ENCODE measurements at places on chromosomes 11 and 22.

GRCh38 chr22:38504731-38505540 lies 1.2 kb downstream of the DDX17 start:
- H3K27ac ChIP-seq, result peak overlapping the region; percentile 97
- peak overlapping the region; percentile 95 for H3K4me3 ChIP-seq
- peaks cover 7% of the 10 kb centered on the region for H3K36me3 ChIP-seq
- DNase-seq, result peak; percentile 27
- H3K4me1 ChIP-seq, result peaks cover 12% of the 10 kb centered on the region
- no peaks in the 10 kb centered on the region for H3K27me3 ChIP-seq

DNA sequence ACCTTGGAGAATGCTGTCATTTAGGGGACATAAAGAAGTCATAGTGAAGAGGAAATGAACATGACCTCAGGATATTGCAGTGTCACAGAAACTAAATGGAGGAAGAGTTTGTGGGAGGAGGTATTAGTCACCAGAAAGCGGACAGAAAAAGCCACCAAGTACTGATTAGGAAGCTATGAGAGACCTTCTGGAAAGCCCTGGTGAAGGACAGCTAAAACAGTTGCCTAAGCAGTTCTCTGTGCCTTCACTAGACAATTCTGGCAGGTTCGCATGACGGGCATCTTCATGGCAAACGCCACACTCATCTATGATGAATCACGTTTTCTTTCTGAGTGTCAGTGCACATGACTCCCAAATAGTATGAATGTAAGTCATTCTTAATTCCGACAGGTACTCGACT lies 325.8 kb downstream of the C11orf87 start:
- no peak overlapping the region for H3K4me3 ChIP-seq
- no peaks in the 10 kb centered on the region for H3K27me3 ChIP-seq
- no peaks in the 10 kb centered on the region for H3K4me1 ChIP-seq

- H3K36me3 ChIP-seq, result no peaks in the 10 kb centered on the region
- H3K27me3 ChIP-seq, result no peaks in the 10 kb centered on the region
- no peaks in the 10 kb centered on the region for H3K4me1 ChIP-seq
- H3K4me3 ChIP-seq, result no peak within 1 kb of the TSS
- DNase-seq, result no peak
Observed at GRCh38 chr11:55819330-55819729, at the start of gene OR5D18. Gene OR5D18 (plus strand): TSS chr11:55819630. CDS start chr11:55819630, 0 bp downstream.

GRCh38 chr11:125941619-125942611 lies 3.9 kb upstream of the VSIG10L2 start:
- peak; percentile 32 for DNase-seq
- no peak overlapping the region for H3K27ac ChIP-seq
- no peaks in the 10 kb centered on the region for H3K27me3 ChIP-seq
- no peak overlapping the region for H3K4me3 ChIP-seq

DNA sequence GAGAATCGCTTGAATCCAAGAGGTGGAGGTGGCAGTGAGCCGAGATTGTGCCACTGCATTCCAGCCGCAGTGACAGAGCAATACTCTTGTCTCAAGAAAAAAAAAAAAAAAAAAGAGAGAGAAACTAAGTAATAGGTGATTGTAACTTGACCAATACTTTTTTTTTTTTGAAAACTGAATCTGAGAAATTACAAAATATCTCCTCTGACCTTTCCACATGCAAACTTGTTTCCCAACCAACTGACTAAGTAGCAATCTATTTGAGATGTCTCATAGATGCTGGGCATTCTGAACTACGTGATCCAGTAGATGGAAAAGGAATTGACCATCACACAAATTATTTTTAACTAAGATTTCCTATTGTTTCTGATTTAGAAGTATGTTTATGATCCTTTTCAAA lies 407.3 kb upstream of the CHORDC1 start:
- no peak overlapping the region for H3K4me3 ChIP-seq
- no peak overlapping the region for H3K27ac ChIP-seq
- no peaks in the 10 kb centered on the region for H3K4me1 ChIP-seq
- no peaks in the 10 kb centered on the region for H3K36me3 ChIP-seq

DNA sequence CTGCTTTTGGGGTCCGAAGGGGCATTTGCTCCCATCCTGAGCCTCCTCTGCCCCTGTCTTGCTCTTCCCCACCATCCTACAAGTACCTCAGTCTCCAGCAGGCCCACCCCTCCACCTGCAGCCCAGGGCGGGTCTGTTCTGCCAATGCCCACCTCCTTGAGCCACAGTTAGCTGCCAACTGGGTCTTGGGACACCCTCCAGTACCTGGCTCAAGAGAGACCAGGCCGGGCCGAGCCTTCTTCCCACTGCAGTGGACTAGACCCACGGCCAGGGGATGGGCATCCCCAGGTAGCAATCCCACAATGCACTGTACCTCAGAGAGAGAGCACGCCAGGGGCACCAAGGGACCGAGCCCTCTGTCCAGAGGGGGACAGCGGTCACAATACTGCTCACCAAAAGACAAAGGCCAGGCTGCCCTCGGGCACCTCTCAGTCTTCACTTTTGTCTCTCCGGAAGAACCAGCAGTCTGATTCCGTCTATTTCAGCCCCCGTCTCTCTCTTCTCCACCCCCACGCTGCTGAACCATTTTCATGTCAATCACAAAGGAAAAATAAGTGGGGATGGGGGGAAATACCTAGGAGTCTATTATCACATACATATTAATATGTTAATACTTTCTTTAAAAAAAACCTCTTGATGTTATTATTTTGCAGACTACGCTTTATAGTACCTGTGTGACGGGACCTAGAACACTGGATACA lies 51.7 kb downstream of the SYT13 start:
- H3K4me3 ChIP-seq, result no peak overlapping the region
- H3K4me1 ChIP-seq, result no peaks in the 10 kb centered on the region
- H3K36me3 ChIP-seq, result no peaks in the 10 kb centered on the region
- H3K27me3 ChIP-seq, result peaks cover 5% of the 10 kb centered on the region
- DNase-seq, result no peak

Measured in neuronal stem cell (in vitro differentiated cells).